Suppressor macrophage treated with lipopolysaccharide for 4 hours (primary cell): ENCODE measurements at places on chromosomes 16 and 17.

- no peak for DNase-seq
Observed at GRCh38 chr17:12457493-12457892, 208.2 kb upstream of the MYOCD start.

DNA sequence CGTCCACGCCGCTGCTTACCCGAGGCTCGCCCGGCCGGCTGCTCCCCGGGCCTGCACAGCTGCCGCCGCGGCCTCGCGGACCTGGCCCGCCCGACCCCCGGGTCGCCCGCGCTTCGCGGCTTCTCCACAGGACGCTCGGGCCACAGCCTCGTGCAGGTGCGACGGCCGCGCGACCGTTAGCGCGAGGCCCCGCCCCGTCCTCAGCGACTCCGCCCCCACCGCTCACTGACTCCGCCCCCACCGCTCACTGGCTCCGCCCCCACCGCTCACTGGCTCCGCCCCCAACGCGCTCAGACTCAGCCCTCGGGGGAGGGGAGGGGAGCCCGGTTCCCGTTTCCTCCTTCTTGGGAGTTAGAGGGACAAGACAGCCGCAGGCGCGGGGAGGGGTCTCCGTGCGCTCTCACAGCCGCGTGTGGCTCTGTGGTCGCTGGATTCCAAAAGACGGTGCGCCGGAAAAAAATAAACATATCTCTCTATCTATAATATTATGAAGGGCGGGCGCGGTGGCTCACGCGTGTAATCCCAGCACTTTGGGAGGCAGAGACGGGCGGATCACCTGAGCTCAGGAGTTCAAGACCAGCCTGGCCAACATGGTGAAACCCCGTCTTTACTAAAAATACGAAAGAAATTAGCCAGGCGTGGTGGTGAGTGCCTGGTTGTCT is at the start of gene MEIOB:
Gene MEIOB, minus strand, starts transcription at position 191 of the 662 bp plus-strand sequence. CDS start 3,989 bp downstream, outside the sequence.
- DNase-seq, result peak; percentile 71

- DNase-seq, result no peak
Observed at GRCh38 chr16:130533-131173, 7.8 kb downstream of the NPRL3 start.

DNA sequence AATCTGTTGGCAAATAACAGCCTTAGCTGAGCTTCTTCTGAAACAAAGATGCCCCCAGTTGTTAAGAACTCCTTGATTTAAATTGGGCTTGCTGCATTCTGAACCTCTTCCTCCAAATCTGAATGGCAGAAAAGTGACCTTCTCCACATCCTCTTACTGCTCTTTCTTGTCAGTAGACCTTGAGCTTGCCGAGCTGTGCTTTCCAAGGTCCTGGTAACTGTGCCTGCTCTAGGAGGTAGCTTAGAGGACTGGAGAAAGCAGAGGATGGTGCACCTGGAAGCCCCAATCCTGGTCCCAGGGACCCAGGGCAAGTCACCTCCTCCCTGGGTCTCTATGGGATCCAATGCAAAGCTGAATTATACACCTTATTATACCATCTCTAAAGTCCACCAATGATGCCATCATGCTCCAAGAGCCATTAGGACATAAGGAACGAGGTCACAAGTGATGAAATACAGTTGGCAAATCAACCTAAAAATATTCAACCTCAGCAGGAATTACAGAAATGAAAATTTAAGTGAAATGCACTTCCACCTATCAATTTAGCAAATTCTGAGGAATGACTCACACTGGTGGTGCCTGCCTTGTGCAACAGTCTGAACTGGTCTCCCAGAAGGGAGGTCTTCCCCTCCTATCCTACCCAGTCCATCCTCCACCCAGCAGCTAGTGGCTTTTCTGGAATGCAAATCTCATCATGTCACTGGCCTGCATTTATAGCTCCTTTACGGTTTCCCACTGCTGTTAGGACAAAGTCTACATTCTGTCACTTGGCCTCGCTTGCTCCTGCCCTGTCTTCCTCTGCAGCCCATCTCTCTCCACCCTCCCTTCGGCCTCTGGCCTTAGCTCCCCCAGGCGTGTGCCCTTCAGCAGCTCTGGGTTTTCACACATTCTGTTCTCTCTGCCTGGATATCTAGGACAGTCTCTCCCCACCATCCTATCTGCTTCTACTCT is 36.6 kb downstream of the TOM1L2 start:
- peak; percentile 87 for DNase-seq

DNA sequence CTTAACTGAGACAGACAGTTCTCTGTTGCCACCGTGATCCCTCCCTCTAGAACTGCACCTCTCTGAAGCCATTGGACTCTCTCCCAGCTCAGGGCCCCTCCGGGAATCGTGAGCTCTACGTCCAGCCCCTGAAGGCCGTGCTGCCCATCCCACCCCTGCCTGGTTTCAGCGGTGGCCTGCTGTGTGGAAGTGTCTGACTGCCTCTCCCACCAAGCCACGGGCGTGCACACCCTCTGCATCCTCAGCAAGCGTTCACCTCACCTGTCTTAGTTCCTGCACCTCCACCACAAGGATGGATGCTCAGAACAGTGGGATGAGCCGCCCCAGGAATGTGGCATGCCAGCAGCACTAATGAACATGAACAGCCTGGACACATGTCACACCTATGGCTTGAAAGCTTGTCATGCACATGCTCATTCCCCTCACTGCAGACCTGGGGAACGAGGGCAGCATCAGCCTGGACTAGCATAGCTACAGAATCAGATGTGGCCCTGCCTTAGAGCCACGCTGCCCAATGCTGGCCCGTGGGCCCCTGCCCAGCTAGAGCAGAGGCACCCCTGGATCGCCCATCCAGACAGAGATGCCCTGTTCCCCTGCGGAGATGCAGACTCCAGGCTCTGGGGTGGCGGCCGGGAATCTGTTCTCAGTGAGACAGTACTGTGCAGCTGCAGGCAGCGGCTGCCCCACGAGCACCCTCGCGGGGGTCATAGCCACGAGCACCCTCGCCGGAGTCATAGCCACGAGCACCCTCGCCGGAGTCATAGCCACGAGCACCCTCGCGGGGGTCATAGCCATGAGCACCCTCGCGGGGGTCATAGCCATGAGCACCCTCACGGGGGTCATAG is 73.7 kb upstream of the CHMP6 start:
- no peak for DNase-seq

DNA sequence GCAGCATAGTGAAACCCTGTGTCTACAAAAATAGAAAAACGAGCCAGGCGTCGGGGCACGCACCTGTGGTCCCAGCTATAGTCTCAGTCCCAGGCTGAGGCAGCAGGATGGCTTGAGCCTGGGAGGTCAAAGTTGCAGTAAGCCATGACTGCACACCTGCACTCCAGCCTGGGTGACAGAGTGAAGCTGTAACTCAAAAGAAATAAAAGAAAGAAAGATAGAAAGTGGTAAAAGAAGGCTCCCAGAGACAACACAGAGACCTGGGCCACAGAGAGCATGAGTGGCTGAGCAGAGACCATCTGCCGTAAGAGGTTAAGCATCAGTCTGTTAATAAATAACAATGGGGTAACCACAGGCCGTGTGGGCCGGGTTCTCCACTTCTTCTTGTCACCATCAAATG is 15.3 kb upstream of the HEXD start:
- DNase-seq, result no peak

- DNase-seq, result no peak
Observed at GRCh38 chr16:10037751-10038150, 144.5 kb downstream of the GRIN2A start.

GRCh38 chr17:31475378-31476162 is 84.1 kb downstream of the RAB11FIP4 start:
- no peak for DNase-seq

DNA sequence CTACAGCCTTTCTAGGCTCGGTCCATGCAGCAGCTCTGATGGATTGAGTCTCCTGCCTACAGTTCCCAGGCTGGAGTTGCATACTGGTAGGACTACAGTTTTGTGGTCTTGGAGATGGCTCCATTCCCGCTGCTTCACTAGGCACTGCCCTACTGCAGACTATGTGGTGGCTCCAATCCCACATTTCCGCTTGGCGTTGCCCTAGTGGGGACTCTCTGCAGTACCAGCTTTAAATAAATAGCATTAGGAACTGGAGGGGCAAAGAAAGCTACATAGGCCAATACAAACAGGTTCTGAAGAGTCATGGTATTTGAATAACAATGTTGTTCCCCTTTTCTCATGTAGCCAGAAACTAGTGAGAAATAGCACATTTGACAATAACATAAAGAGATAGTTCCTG is 5.4 kb upstream of the GOSR2 start:
- DNase-seq, result no peak

- no peak for DNase-seq
Observed at GRCh38 chr16:55821210-55821609, 11.7 kb downstream of the CES1 start.

DNA sequence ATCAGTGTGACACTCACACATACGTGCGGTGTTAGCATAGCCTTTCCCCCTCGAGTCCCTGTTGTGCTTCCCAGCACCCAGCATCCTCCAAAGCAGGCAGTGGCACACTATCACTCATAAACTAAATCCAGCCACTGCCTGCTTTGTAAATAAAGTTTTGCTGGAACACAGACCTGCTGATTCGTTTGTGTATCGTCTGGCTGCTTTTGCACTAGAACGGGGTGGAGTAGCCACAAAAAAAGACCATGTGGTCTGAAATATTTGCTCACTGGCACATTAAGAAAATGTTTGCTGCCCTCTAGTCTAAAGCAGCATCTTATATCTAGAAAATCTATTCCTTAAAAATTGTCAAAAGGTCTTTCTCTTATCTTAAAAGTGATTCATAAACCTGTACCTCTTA is 341.2 kb upstream of the ZFHX3 start:
- DNase-seq, result no peak

DNA sequence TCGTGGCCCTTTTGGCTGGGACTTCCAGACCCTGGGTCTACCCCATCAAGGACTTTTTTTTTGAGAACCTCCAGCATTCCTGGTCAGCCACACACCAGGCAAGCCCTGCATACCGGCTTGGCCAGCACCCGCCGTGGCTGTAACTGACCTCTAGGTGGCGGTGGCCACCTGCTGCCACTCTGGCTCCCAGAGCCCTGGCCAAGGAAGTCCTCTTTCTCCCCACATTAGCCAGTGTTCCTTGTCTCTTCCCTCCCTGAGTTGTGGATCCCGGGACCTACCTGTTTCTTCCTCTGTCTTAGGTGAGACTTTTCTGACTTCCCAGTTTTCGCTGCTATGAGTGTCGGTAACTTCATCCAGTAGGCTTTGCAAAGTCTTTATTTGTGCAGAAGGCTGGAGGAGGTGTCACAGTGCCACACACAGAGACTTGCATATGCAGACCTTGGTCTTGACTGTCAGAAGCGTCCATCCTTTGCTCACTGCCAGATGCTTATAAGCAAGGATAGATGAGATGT is 348.3 kb downstream of the CPPED1 start:
- peak; percentile 76 for DNase-seq

DNA sequence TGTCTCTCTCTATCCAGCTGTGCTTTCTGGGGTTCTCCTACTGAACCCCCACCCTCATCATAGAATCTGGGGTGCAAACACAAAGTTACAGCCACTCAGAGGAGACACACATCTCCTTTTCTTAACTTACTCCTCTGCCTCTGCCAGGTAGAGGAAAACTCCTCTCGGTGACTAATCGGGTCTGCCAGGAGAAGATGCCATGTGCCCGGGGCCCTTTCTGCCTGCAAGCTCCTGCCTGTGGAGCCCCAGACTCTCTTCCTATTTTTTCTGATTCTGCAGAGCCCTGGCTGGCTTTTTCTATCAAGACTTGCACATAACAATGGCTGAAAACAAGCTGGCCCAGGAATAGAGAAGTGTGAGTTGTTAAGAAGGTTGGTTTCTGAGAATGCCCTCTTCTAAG is 10.4 kb downstream of the SLC6A4 start:
- DNase-seq, result no peak

- no peak for DNase-seq
Observed at GRCh38 chr17:33804401-33804800, 450.7 kb upstream of the CCL2 start.

DNA sequence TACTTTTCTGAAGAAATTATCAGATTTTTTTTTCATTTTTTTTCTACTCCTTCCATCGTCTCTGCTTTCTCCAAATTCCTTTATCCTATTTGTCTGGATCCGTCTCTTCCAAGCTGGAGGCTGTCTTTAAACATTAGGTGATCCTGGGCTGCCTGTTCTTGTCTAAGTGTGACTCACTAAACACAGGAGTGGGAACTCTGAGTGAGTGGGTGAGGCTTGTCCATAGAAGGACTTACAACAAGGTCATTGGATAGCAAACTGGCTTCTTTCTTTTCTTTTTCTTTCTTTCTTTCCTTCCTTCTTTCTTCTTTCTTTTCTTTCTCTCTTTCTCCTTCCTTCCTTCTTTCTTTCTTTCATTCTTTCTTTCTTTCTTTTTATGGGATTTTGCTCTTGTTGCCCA is 18.2 kb downstream of the ALOX15 start:
- DNase-seq, result peak; percentile 46

- no peak for DNase-seq
Observed at GRCh38 chr16:1472974-1473373, 1.9 kb downstream of the CLCN7 start.

DNA sequence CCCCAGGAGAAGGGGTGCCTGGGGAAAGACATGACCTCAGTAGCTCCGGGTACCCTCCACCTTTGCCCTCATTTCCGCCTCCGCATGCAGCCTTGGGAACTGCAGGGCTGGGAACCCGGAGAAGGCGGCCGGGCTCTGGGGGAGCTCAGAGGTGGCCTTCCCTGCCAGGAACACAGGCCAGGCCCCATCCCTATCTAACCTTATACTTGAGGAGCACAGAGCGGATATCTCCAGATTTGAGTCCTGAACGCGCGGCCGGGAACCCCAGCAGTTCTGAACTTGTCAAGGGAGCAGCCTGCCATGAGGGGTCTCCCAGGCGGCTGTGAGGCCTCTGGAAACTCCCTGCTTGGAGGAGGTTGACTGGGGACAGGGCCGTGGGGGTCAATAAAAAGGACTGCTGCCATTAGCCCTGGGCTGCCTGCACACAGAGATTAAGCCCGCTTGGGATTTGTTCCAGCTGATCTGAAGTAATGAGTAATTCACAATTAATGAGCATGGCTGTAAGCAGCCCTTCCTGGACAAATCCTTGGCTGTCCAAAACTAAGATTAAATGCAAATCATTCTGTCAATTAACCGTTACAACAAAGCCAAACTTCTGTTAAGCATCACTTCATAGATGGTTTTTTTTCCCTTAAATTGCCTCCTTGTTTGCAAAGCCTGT is 26.3 kb upstream of the METRNL start:
- DNase-seq, result no peak

- DNase-seq, result no peak
Observed at GRCh38 chr16:10386517-10387100, 748 bp downstream of the ATF7IP2 start.

DNA sequence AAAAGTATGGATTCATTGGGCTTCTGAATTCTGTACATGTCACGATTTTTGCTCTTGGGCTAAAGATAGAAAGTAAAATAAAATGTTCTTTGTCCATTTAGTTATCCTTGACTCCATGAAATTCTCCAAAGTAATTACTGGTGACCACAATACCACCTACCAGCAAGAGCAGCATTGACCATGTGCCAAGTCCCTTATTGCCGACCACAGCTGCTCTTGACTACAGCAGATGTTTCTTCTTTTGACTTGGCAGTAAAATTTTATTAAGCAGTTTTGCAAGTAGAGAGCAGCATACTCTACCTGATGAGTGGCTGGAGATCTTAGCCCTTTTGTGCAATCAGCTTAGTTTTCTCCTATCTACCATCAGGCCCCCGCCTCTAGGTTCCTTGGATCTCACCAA is 152.2 kb upstream of the TBX2 start:
- no peak for DNase-seq

GRCh38 chr16:81873206-81873605 is 94.1 kb downstream of the PLCG2 start:
- DNase-seq, result no peak

- DNase-seq, result no peak
Observed at GRCh38 chr16:49471038-49471727, 97.6 kb downstream of the C16orf78 start.

- no peak for DNase-seq
Observed at GRCh38 chr17:9064311-9064834, 43.1 kb downstream of the NTN1 start.
